ENCODE measurements at places on chromosomes 11 and 22.
A peak's percentile ranks its signal among the peaks of the same experiment; 100 is the strongest.

- DNase-seq: peak; percentile 76
Observed at GRCh38 chr11:8959546-8960166, 4.6 kb downstream of the TMEM9B start.

DNA sequence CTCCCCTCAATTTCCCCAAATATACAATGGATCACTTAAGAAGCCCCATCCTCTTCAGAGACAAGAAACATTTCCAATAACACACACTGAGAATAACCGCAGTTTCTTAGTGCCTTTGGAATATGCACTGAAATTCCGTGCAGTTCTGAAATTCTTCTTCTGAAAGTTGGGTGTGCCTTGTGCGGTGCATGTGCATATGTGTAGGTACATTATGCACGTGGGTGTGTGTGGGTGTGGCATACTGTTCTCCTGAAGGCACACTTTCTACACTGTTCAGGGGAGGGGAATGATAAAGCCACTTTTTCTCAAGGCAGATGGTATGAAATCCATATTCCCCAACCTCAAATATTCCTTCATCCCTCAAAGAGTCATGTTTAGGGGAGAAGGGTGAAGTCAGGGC lies 1.7 kb downstream of the EXPH5 start:
- no peak for DNase-seq

DNA sequence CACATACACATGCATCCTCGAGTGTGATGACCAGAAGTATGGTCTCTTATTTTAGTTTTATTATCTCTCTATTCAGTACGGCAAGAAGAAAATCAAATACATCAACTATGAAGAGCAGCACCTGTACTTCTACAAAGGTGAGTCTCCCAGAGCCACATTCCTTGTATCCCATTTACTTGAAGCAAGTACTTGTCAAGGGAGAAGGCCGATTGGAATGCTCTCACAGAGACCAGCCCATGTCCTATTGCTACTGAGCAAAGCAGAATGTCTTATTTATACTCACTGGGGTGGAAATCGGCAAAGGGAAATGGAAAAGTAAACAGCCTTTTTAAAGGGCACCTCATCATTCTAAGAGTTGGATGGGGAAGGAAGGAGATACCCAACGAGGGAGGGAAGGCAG lies 72.6 kb upstream of the OR5AK2 start:
- DNase-seq: no peak

- DNase-seq: no peak
Observed at GRCh38 chr11:22180131-22180530, 12.8 kb upstream of the ANO5 start.

- DNase-seq: no peak
Observed at GRCh38 chr11:112400476-112401014, 139.9 kb upstream of the PLET1 start.

- peak; percentile 16 for DNase-seq
Observed at GRCh38 chr11:42647993-42648392, 663.8 kb upstream of the API5 start.

DNA sequence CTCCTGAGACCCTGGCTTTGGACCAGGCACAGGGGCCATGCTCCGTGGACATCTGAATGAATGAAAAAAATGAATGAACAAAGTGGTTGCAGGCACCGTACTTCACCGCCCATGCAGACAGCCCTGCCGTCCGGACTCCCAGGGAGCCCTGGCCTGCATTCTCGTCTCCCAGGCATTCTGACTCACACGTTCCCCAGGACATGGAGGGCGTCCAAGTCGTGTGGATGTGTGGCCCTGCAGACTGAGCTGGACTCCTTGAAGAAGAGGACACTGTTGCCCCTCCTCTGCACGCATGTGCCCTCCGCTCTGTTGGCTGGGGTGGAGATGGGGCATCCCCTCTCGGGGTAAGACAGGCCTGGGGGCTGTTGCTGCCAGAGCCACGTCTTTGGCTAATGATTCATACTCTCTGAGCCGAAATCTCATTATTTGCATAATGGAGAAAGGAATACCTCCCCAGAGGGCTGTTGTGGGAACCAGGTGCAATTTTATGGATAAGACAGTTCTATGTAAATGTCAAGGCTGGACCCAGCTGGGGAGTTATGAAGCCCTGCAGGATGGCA lies 49.7 kb downstream of the RTL6 start:
- peak; percentile 96 for DNase-seq

DNA sequence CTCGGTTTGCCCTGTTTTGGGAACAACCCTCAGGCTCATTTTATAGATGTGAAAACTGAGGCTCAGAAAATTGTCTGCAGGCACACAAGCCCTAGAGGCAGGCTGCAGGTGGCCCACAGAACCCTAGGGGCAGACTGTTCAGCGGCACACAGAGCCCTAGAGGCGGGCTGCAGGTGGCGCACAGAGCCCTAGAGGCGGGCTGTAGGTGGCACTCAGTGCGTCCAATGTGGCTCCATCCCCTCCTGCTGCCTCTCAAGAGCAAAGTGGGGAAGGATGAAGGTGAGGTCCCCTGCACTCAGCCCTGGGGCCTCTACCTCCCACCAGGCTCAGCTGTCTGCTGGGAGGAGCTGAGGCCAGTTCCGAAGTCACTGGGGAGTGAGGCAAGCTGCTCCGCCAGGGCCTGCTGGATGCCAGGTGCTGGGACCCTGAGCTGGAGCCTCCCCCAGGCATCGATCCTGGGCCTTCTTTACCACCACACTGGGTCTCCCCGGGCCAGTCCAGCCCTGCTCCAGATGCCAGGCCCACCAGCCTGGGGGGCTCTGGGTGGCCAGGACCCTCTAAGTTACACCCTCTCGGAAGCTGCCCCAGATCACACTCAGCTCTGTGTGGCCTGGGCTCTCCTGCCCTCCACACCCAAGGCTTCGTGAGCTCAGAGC lies 2.3 kb downstream of the ACY3 start:
- DNase-seq: peak; percentile 32

- no peak for DNase-seq
Observed at GRCh38 chr11:8605971-8606563, 12.0 kb upstream of the STK33 start.

All from ACHN (cell line).